Daoy (cell line): ENCODE measurements at places on chromosomes 7 and 10. TPM values are rescaled to one million over a fixed set of nuclear protein-coding genes. Genes with fewer than 3 reads are reported as not detected.

Gene SORBS1
- total RNA-seq = 4.9 and 5.4 TPM in 2 replicates

Gene SUN3
- total RNA-seq = not detected in 2 replicates

Gene SLC13A1
- not detected in 2 replicates for total RNA-seq

Gene GIMAP4
- total RNA-seq = not detected in 2 replicates

Gene TRPV5
- total RNA-seq = 0.06 TPM in 1 of 2 replicates, not detected in the other

Gene EPO
- total RNA-seq = not detected in 2 replicates

Gene TTYH3
- total RNA-seq = 16.5 and 18.3 TPM in 2 replicates

Gene ZNF365
- total RNA-seq = 1.8 and 2.4 TPM in 2 replicates

Gene NPSR1
- not detected in 2 replicates for total RNA-seq

Gene LIPM
- not detected in 2 replicates for total RNA-seq

Gene ATOH7
- not detected in 2 replicates for total RNA-seq

Gene SLK
- total RNA-seq = 26.9 and 30.6 TPM in 2 replicates

Gene CCDC136
- 7.7 and 8.9 TPM in 2 replicates for total RNA-seq

Gene NEURL1
- 0.03 TPM in 1 of 2 replicates, not detected in the other for total RNA-seq

Gene NUPR2
- not detected in 2 replicates for total RNA-seq

Gene GCK
- 0.46 TPM in 1 of 2 replicates, not detected in the other for total RNA-seq

Gene RSPH10B2
- 0.11 and 0.51 TPM in 2 replicates for total RNA-seq

Gene SCART1
- total RNA-seq = 0.06 and 0.40 TPM in 2 replicates

Gene OGDHL
- total RNA-seq = 1.5 and 3.4 TPM in 2 replicates

Gene CALML3
- not detected in 2 replicates for total RNA-seq

Gene FAM204A
- total RNA-seq = 91.3 and 97.8 TPM in 2 replicates

Gene PDCD11
- 44.2 and 51.3 TPM in 2 replicates for total RNA-seq

Gene OR9A2
- total RNA-seq = not detected in 2 replicates

Gene NPC1L1
- total RNA-seq = not detected in 2 replicates

Gene PBLD
- total RNA-seq = 0.86 and 1.8 TPM in 2 replicates

Gene VENTX
- total RNA-seq = not detected in 2 replicates

Gene ITPRID1
- total RNA-seq = not detected in 2 replicates

Gene ACHE
- total RNA-seq = 0.46 TPM in 1 of 2 replicates, not detected in the other

Gene STAG3
- total RNA-seq = 0.77 and 1.3 TPM in 2 replicates

Gene SFTPA1
- not detected in 2 replicates for total RNA-seq

Gene XRCC2
- 20.9 and 24.6 TPM in 2 replicates for total RNA-seq

Gene SLC26A3
- total RNA-seq = not detected in 2 replicates

Gene PAPOLB
- not detected in 2 replicates for total RNA-seq

Gene IFIT2
- total RNA-seq = 7.1 and 8.5 TPM in 2 replicates

Gene PGAM1
- 506 and 508 TPM in 2 replicates for total RNA-seq

Gene ZNF398
- total RNA-seq = 8.7 and 12.4 TPM in 2 replicates

Gene SDK1
- total RNA-seq = 4.2 and 5.0 TPM in 2 replicates

Gene TMEM139
- total RNA-seq = not detected in 2 replicates

Gene MRC1
- not detected in 2 replicates for total RNA-seq

Gene PLEKHS1
- total RNA-seq = not detected in 2 replicates

Gene ITGA8
- total RNA-seq = 0.06 TPM in 1 of 2 replicates, not detected in the other

Gene SBDS
- 185 and 206 TPM in 2 replicates for total RNA-seq

Gene CALCR
- total RNA-seq = not detected in 2 replicates

Gene AIMP2
- 124 and 145 TPM in 2 replicates for total RNA-seq

Gene KLLN
- total RNA-seq = 0.12 TPM in 1 of 2 replicates, not detected in the other

Gene MAT1A
- total RNA-seq = 0.29 TPM in 1 of 2 replicates, not detected in the other

Gene ZPBP
- not detected in 2 replicates for total RNA-seq

Gene HTR7
- total RNA-seq = 19.4 and 22.9 TPM in 2 replicates

Gene GRB10
- total RNA-seq = 66.3 and 78.2 TPM in 2 replicates

Gene TFEC
- 0.51 and 0.63 TPM in 2 replicates for total RNA-seq

Gene GLI3
- 4.3 and 7.2 TPM in 2 replicates for total RNA-seq

Gene ADRB1
- not detected in 2 replicates for total RNA-seq
